Right ventricle myocardium superior (tissue), 1 donor: ENCODE measurements at places on chromosomes 11 and 22. TPM values are rescaled to one million over a fixed set of nuclear protein-coding genes. Genes with fewer than 3 reads are reported as not detected.

Gene CYP2D6
- total RNA-seq: not detected

- no peak for DNase-seq
These were observed 203.7 kb downstream of the NELL1 start for GRCh38 chr11:20873054-20873453.

Gene MYBPC3
- 2,568 TPM for total RNA-seq

DNA sequence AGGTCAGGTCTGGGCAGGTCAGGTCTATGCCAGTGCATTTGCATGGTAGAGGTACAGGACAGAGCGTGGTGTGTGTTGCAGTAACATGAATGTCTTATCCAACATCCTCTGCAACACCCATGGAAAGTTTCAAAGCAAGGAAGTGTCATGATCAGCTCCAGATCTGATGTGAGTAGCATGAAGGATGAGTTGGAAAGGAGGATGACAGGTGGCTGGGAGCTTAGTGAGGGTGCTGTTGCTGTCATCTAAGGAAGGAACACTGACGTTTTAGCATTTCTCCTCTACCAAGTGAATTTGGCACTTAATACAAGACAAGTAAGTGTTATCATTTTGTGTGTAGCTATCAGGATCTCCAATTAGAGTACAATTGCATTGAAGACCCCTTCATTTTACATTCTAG, 65.1 kb downstream of the GRK3 start:
- DNase-seq: no peak

Gene BAIAP2L2
- 0.24 TPM for total RNA-seq

DNA sequence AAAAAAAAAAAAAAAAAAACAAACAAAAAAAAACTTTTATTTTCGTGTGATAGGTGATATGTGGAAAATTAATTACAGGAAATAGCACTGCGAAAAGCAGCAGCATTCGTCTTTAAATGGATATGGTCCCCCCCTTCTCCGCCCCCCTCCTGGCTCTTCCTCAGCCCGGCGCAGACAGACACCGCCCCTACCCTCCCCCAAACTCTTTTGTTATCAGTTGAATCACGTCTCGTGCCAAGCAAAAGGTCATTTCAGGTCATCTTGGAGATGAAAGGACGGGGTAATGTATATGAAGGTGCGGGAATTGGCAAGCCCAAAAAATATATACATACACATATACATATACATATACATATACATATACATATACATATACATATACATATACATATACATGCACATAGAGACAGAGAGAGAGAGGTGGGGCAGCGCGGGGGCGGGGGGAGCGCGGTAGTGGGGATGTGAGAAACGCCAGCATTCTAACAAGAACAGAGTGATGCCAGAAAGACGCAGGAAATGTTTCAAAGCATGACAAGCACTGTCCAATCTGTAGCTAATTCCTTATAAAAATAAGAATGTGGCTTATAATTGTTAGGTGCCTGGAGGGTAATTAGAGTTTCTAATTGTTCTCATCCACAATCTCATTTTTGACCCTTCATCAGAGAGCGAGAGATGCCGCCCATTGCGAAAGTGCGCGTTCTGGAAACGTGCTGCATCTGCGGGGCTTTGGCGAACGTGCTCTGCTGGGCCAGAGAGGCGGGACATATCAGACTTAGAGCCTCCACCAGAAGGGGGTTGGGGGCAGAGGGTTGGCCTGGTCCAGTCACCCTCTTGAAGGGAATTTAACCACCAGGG, 214.5 kb upstream of the UBASH3B start:
- DNase-seq: peak; percentile 75

GRCh38 chr22:35303029-35303624, 3.4 kb downstream of the TOM1 start:
- DNase-seq: no peak

Gene CRYBA4
- not detected for total RNA-seq

DNA sequence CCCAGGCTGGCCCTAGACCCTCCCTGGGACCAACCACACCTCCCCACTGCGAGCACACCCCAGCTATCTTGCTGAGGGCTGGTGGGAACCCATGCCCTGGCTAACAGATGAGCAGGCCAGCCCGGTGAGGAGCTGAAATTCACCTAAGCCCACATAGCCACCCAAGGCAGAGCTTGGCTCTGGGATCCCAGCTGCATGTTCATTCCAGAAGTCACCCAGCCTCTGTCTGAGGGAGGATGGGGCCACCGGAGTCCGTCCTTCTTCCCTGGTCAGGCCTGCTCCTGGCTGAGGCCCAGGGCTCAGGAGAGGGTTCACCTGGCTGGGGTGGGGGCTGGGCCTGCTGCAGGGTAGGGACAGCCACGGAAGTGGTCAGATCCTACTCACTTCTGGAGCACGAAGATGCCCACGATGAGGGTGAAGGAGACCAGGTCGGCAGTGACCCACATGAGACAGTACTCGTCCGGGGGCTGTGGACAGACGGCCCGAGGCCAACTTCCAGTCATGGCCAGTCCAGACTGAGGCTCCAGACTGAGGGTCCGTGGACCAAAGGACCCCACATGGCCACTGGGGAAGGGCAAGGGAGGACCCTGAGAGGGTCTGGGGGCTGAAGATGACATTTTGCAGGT, 6.6 kb upstream of the KLHL35 start:
- DNase-seq: no peak

Gene JRKL
- total RNA-seq: 6.5 TPM

Gene HNRNPUL2
- 30.4 TPM for total RNA-seq

Gene OR51B5
- total RNA-seq: not detected

Gene ZP1
- not detected for total RNA-seq

GRCh38 chr22:35315855-35316745, 16.4 kb downstream of the TOM1 start:
- peak; percentile 83 for DNase-seq

DNA sequence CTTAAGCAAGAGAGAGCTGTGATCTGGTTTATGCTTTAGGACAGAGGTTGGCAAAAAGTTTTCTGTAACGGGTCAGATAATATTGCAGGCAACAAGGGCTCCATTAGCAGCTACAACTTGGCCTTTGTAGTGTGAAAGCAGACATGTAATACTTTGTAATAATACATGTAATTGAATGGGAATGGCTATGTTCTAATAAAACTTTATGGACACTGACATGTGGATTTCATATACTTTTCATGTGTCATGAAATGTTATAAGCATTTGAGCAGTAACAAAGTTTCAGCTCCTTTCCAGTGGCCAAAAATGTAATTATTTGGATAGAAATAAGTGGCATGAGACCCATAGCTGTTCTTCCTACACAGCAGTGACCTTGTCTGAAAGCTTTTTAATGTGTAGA, 3.1 kb downstream of the DYNC2H1 start:
- no peak for DNase-seq

Gene FGF3
- total RNA-seq: not detected

- peak; percentile 43 for DNase-seq
These were observed 680.9 kb upstream of the ANO5 start for GRCh38 chr11:21511835-21512440.

Gene SHISAL1
- 1.3 TPM for total RNA-seq

DNA sequence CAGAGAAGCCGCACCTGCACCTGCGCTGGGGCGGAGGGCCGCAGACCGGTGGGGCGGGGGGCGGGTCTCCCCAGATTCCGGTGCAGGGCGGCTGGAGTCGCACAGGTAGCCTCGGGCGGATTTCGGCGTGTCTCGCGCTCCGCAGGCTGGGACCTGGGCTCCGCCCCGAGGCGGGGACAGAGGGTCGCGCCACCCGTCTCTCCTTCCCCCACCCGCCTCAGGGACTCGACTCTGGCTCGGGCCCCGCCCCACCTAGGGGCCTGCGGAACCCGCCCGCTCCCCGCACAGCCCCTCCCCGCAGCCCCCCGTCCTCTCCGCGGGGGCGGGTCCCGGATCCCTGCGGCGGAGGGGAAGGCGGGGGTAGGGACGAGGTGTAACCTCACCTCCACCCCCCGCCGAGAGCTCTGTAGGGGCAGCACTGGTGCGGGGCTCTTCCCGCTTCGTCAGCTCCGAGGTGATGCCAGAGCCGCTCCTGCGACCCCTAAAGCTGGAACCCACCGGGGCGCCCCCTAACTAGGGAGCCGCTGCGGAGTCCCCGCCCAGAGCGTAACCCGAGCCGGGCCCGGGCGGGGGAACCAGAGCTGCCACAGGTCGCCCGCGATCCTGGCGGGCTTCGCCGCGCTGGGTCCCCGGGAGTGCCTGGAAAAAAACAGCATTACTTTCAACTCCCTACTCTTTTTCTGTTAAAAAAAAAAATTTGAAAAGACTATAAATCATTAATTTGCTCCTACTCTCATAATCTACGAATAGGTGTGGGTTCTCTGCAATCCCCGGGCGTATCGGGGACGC, at the start of gene SLC29A2:
Gene SLC29A2 (minus strand): TSS at position 134 of the 789 bp plus-strand sequence. CDS start 169 bp downstream, outside the sequence.
- peak; percentile 83 for DNase-seq

GRCh38 chr11:30244265-30244664, 13.5 kb downstream of the FSHB start:
- no peak for DNase-seq

Gene IFTAP
- total RNA-seq: 37.7 TPM

DNA sequence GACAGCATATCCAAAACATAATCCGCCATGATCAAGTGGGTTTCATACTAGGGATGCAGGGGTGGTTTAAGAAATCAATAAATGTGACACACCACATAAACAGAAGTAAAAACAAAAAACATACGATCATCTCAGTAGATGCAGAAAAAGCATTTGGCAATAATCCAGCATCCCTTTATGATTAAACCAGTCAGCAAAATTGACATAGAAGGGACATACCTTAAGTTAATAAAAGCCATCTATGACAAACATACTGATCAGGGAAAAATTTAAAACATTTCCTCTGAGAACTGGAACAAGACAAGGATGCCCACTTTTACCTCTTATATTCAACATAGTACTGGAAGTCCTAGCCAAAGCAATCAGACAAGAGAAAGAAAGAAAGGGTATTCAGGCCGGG, 49.6 kb downstream of the GAS2 start:
- DNase-seq: no peak

- no peak for DNase-seq
These were observed 42.4 kb downstream of the AMPD3 start for GRCh38 chr11:10497371-10498021.

Gene FAT3
- 0.24 TPM for total RNA-seq

DNA sequence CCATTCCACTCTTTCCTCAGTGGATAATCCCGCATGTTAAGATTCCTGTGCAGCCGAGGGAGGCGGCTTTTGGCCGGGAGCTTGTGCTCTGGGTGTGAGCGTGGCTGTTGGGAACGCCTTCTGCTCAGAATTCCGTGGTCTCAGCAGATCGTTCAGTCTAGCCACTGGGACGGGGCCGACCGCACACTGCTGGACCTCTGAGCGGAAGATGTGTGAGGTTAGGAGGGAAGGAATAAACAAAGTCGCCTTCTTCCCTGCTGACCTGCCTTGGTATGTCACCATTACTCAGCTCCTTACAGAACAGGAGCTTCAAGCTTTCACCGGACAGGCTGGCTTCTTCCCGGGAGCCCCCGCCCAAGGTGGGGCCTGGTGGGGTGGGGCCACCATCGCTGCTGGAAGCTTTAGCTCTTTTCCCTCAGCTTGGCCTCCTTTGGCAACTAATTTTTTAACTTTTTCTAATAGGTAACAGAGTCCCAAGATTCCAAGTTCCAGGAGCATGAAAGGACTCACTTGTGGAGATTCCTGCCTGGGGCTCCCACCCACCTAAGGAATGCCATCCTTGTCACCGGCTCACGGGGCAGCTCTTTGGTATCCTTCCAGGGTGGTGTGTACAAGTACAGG, 22.5 kb upstream of the SEPTIN5 start:
- DNase-seq: no peak

Gene LDHAL6A
- total RNA-seq: not detected

Gene GAL
- total RNA-seq: not detected

DNA sequence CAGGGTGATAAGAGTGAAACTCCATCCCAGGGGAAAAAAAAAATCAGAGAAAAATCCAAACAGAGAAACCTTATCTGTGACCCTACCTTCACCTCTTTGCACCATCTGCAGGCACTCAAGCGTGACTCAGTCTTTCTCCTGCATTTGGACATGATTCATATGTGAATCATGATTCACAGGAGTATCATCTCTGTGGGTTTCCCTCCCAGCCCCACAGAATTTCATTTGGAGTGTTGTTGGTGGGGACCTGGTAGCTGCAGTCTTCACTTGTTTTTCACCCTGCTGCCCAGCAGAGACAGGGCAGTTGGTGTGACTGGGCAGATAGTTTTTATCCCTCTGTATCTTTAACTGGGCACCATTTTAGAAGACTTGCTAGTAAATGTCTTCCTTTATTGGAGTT, 75.7 kb downstream of the DEPDC5 start:
- no peak for DNase-seq

Gene SCGB2A2
- total RNA-seq: not detected
